ENCODE measurements at places on chromosomes 11 and 22.

DNA sequence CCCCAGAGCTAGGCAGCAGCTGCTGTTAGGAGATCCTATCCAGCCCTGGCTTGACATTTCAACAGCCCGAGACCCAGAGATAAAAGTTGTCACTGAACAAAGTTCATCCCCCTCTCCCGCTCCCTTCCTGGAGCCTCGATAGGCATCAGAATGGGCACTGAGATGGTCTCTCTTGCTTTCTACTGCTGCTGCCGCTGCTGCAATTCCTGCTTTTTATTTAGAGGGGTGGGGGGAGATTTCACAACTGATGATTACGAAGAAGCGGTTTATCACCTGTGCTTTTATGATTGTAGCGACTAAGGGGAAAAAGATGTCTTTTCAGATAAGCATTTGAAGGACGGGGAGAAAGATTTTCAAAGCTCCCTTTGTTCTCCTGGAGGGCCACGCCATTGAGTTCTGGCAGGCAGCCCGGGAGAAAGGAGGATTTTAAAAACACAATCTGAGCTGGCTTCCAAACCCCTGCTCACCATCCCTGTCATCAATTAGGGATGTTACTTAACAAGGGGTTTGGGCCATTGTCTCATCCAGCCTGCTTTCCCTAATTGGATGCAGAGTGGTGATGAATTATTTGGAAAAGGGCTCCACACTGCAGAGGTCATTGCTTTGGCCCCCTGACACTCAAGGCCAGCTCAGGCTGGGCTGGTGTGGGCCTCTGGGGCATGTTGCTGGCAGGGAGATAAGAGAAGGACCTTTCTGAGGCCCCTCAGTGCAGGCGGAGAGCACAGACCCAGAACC, 344.7 kb downstream of the BUD13 start:
- no peak for DNase-seq

DNA sequence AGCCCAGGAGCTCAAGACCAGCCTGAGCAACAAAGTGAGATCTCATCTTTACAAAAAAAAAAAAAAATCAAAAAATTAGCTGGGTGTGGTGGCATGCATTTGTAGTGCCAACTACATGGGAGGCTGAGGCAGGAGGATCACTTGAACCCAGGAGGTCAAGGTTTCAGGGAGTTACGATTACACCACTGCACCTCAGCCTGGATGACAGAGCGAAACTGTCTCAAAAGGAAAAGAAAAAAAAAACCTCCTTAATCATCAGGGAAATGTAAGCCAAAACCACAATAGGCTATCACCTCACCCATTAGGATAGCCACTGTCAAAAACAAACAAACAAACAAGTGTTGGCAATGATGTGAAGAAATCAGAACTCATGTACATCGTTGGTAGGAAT, 13.4 kb downstream of the DGCR2 start:
- DNase-seq = no peak

- DNase-seq = no peak
These were observed 17.9 kb downstream of the RAB38 start for GRCh38 chr11:88157370-88157769.

GRCh38 chr11:68963779-68964178, 17.0 kb downstream of the MRGPRD start:
- no peak for DNase-seq

GRCh38 chr11:13115380-13115675, 106.2 kb downstream of the RASSF10 start:
- no peak for DNase-seq

DNA sequence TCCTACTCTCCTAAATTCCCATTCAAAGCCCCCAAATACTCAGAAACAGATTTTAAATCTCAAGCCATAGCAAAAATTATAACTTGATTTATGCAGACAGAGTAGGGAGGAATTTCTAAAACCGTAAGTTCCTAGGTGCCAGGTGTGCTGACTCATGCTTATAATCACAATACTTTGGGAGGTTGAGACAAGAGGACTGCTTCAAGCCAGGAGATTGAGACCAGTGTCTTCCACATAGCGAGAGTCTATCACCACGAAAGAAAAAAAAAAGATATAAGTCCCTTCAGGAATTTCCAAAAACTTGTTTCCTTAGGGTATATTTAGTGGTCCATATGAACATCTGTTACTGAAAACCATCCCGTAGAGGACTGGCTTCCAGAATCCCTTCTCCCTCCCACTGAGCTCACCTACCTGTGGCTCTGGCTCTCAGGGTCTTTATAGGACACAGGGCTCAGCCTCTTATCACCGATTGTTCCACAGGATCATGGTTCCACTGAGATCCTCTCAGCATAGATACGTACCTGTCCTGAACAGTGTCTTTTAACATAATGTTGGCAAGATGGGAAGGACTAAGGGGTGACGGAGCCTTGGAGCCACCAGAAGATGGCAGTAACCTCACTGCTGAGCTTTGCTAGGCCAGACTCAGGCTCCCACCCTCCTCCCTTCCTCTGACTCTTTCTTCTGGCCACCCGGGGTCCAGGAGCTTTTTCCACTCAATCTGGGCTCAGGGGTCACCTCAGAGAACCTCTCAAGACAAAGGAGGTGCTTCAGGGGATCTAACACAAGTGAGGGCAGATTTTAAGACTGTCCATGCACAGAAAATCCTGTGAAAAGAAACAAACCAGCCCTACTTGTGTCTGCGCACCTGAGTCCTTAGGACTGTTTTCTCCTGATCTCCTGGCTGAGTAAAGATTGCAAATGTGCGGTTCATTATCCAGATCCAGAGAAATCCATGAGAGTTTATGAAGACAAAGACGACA, 117.5 kb upstream of the TOP3B start:
- DNase-seq = peak; percentile 5

DNA sequence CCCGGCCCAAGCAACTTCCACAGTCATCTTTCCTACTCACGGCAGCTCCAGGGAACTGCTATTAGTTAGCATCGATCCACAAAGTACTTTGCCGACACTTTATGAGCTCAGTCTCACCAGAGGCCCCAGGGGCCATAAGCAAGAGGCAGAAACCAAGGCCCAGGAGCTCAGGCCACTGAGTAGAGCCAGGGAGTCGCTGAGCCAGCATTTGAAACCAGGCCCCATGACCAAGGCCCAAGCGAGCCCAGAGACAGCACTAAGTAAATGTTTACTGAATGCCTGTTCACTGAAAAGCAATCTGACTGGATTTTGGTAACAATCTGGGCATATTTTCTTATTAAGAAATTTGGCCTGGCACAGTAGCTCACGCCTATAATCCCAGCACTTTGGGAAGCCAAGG, 43.3 kb downstream of the ARRB1 start:
- no peak for DNase-seq

DNA sequence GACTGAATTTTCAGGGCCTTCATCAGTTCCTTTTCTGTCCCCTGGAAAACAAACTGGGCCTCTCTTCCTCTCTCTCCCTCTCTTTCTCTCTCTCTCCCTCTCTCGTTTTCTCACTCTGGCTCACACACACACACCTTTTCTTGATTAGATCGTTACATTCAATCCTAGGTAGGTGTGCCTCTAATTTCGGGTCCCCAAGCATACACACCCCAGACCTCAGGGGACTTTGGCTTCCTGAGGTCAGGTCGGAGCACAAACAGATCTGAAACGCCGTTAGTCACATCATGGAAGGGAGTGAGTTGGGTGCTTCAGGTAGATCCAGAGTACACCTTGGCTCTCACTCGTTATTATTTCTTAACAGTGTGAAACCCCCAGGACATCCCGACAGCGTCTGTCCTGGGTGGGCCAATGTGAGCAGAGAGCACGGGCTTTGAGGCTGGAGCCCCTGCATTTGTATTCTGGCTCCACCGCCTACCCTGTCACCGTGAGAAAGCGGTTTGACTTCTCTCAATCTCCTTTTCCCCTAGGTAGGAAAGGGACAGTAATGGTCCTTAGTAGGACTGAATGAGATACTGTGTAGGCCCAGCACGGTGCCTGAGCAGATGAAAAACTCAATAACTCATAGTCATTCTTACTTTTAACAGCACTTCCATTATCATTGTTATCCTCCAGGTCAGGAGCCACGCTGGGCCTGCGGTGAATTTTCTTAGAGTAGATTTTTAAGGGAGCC, 37.3 kb upstream of the POU2AF1 start:
- no peak for DNase-seq

- no peak for DNase-seq
These were observed 602 bp downstream of the EWSR1 start for GRCh38 chr22:29268511-29269229.

GRCh38 chr22:31239771-31240370, 27.8 kb downstream of the LIMK2 start:
- DNase-seq = no peak

DNA sequence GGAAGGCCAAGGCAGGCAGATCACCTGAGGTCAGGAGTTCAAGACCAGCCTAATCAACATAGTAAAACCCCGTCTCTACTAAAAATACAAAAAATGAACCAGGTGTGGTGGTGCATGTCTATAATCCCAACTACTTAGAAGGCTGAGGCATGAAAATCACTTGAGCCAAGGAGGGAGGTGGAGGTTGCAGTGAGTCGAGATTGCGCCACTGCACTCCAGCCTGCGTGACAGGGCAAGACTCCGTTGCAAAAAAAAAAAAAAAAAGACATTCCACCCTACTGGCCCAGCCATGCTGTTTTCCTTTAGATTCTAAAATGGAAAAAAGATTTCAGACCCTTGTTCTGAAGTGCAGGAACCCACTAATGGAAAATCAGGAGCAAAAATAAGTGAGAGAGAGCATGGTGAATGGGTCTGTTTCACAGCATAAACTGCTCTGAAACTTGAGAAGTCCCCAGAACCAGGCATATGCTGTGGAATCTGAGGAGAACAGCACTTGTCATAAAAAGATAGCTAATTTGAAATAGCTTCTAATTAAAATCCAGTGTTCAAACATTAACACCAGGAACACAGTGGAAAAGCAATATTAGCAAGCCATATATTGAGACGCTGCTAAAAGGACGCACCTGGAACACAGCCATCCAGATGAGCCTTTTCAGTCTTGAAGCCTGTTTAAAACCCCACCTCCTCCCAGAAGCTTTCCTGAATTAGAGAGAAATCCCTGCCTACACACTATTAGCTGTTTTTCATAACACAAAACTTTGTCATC, 66.3 kb upstream of the CHRM4 start:
- no peak for DNase-seq

DNA sequence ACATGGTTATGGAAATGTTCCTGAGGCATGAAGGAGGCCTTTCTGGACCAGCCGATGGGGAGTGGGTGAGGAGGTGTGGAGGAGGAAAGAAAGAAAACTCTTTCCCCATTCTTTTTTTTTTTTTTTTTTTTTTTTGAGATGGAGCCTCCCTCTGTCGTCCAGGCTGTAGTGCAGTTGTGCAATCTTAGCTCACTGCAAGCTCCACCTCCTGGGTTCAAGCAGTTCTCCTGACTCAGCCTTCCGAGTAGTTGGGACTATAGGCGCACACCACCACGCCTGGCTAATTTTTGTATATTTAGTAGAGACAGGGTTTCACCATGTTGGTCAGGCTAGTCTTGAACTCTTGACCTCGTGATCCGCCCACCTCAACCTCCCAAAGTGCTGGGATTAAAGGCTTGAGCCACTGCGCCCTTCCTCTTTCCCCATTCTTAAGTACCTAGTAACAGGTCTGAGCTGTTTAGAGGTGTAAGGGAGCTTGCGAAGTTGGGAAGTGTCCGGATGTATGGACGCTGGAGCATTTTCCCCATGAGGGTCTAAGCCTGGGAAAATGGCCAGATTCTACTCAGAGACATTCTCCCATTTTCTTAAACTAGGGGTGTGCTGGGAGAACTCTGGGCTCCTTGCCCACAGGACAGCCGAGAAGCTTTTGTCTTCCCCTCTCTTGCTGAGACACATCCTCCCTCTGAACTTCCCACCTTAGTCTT, 135.8 kb downstream of the TEAD1 start:
- no peak for DNase-seq

DNA sequence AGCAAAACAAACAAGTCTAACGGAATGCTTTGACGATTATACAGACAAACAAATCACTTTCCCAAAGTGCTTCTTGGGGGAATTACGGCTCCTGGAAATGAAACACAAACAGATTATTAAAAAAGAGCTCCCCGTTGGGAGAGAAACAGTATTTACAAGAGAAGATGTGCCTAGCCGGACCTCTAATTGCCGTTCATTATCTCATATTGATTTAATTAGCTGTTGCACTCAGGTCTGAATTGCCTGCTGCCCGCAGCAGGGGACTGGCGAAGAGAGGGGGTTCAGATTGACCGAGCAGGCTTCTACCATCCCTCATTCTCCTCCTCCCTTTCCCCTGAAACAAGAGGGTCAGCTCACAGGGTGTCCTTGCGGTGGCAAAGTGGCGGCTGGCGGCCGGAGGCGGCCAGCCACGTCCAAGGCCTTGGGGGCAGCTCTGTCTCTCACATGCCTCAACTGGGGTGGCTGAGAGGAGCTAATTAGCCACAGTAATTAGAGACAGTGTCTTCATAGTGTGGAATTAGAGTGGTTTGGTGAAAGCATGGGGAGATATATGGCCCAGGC, 295.1 kb downstream of the MIAT start:
- no peak for DNase-seq

DNA sequence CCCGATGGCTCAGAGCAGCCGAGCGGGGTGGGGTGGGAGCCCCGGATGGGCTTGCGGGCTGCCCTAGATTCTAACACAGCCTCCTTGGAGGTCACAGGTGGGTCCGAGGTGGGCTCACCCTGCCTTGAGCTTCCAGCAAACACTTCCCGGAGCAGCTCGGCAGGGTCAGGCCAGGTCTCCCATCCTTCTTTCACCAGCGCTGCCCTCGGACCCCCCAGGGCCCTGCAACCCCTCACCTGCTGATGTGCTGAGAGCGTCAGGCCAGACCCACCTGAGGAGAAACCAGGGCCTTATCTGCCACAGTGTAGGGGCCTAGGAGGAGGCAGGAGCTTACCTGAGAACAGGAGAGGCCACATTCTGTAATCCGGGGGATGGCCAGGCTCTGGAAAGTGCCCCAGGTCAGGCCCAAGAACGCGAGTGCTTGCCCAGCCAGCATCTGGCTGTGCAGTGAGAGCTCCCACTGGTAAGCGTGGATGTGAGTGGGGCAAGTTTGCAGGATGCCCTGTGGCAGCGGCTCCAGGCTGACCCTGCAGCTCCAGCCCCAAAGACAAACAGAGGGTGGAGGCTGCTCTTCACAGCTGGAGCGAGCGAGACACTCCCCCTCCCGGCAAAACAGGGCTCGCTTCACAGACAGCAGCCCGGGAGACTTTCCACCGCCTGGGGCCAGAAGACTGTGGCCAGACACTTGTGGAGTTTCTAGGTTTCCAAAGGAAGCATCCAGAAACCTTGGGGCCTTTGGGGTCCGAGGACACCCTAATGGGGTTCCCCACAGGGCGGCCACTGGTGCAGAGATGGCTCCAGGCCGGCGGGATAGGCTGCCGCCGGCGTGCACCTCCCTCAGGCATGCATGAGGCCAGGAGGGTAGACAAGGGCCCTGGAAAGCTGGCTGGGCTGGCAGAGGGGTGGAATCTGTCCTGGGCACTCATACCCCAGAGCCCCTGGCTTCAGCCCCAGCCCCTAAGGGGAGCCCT, at the start of gene IL17REL:
TSS of gene IL17REL (minus strand) at position 555 of the 971 bp plus-strand sequence. CDS start at position 436, 119 bp downstream.
- no peak for DNase-seq

DNA sequence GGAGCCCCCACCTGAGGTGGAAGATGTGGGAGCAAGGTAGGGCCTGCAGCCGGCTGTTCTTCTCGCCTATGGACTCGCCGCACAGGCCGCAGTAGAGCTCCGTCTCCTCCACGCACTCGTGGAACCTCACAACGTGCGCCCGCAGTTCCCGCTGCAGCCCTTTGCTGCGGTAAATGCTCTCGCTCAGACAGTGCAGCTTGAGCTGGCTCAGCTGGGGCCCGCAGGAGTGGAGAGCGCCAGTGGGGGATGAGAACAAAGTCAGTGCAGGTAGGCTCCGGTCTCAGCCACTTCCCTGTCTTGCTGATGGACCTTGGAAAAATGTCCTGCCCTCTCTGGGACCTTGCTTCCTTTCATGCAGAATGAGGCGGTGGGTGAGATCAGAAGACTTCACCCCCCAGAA, 10.2 kb downstream of the RAPSN start:
- DNase-seq = no peak
